Fibroblast of villous mesenchyme (primary cell): ENCODE measurements at places on chromosomes 12 and 14. TPM values are rescaled to one million over a fixed set of nuclear protein-coding genes. Genes with fewer than 3 reads are reported as not detected.
A peak's percentile ranks its signal among the peaks of the same experiment; 100 is the strongest.

The RNASE7 gene
- total RNA-seq = not detected in 2 replicates

The FOXA1 gene
- total RNA-seq = 0.32 TPM in 1 of 2 replicates, not detected in the other

DNA sequence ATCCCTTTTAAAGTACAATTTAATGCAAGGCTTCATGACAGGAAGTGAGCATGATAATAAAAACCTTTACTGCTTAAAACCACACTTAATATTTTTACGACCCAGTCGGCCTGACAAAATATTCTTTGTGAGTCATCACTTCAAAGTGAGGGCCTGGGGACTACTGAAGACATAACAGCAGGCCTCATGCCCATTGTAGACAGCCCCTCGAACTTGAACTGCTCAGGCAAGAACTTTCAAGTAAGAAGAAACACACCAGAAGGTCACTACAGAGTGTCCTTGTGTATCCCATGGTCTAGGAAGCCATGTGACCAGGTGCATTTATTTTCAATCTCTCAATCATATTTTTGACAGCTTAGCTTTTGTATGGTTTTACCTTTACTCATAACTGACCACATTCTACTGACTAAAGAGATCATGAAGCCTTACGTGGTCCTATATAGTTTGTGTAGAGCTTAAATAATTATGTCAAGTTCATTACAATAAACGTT lies 61.4 kb upstream of the MANSC4 start:
- DNase-seq = peak; percentile 94

DNA sequence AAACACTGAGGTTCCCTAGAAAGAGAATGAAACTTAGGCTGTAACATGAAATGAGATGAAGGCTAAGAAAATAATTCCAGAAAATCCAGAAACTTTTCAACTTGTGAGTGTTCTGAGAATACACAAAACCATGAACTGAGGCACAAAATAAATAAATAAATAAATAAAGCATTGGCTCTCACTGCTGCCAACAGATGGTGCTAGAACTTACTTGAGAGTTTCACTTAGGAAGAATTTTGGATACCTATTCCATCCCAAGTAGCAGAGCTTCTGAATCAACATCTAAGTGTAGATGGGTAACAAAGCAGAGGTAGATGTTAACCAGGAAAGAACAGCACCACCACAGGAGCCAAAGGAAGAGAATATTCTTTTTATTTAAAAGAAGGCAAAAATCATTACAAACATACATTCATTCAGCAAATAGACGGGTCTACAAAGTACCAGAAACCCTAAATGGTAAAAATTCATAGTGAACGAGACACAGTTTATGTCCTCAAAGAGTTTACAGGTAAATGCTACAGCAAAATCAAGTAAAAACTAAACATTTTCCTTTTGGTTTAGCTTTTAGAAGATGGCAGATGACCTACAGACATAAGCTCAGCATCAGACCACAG lies 16.7 kb downstream of the EPS8 start:
- DNase-seq = peak; percentile 40

GRCh38 chr14:54343272-54344121 lies 53.3 kb upstream of the CDKN3 start:
- DNase-seq = peak; percentile 34

The TAS2R8 gene
- 0.32 and 0.43 TPM in 2 replicates for total RNA-seq

DNA sequence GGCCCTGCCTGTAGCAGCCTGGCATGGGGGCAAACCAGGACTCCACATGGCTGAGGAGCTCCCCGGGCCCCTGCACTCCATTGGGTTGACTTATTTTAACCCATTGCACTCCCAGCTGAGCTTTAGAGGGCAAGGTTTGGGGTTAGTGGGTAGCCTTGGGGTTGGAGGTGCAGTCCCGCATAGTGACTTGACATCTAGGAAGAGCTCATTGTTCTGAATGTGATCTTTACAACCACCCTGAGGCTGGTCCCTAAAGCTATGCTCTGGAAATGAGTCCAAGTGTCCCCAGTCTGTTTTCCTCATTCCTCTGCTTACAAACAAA lies 36.4 kb downstream of the NFKBIA start:
- no peak for DNase-seq

DNA sequence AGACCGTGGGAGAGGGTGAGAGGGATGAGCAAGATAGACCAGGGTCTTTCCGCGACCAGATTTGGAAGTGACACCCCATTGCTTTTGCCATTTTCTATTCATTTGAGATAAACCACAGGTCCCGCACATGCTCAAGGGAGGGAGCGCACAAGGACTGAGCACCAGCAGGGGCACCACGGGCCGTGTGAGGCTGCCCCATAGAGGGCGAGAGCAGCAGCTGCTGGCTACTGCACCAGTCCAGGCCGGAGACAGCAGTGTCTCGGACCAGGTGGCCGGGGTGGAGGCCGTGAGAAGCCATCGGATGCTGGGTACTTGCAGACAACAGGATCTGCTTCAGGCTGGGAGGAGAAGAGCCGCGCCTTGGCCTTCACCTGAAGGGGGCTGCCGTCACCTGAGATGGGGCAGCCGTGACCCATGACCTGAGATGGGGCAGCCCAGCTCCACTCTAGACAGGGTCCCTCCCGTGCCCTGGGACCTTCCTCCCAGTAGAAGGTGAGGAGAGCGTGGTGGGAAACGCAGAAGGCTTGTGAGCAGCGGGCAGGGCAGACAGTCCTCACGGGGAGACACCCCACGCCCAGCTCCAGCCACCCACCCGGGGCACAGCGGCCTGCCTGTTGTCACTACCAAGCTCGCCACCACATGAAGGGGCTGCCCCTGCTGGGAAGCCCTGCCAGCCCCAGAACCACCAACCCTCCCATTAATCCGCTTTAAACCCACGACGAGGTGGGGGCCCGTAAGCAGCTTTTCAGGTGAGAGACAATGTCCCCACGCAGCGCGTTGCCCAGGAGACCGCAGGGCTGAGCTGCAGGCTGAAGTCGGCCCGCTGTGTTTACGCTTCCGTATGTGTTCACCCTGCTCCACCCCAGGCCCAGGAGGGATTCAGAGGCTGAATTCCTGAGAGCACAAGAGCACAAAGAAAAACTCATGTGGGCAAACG lies 61.7 kb upstream of the FBRSL1 start:
- DNase-seq = no peak

- no peak for DNase-seq
Observed at GRCh38 chr14:47675466-47676314, at the start of gene MDGA2. Gene MDGA2 (minus strand): TSS chr14:47675605.

The CCDC184 gene
- total RNA-seq = 0.32 and 0.43 TPM in 2 replicates

The RFLNA gene
- total RNA-seq = 1.9 and 5.6 TPM in 2 replicates

DNA sequence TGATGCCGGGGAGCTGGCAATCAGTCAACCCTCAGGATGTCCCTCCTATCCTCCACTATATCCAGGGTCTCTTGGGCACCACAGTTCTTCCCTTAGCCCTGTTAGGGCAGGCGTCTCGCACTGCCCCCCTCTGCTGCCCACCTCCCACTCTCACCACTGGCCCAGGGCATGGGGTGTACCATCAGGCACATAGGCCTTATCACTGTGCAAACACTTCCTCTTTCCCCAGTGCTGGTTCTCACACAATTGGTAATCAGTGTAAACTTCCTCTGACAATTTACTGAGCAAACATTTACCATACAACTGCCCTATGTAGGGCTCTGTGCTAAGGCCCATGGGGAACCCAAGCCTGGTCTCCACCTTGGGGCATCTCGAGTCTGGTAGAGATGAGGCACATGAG lies 20.1 kb upstream of the TMED10 start:
- no peak for DNase-seq

- no peak for DNase-seq
Observed at GRCh38 chr12:693934-694533, 30.8 kb upstream of the NINJ2 start.

The HOXC13 gene
- 0.32 TPM in 1 of 2 replicates, not detected in the other for total RNA-seq
